Aorta (tissue), 5 donors: ENCODE measurements at places on chromosomes 1 and 21. TPM values are rescaled to one million over a fixed set of nuclear protein-coding genes. Genes with fewer than 3 reads are reported as not detected.

- no peaks in the 10 kb centered on the region for H3K36me3 ChIP-seq
- no peak overlapping the region for H3K27ac ChIP-seq
- no peak for DNase-seq
- H3K27me3 ChIP-seq, result no peaks in the 10 kb centered on the region
- no peak overlapping the region for H3K4me3 ChIP-seq
These were observed 750.3 kb upstream of the ADGRL2 start for GRCh38 chr1:81050390-81050789.

The C1orf56 gene
- total RNA-seq, result 3.0 TPM

The NBPF4 gene
- total RNA-seq, result 0.19 TPM

The FCER1A gene
- total RNA-seq, result 1.5 TPM
